ENCODE measurements at places on chromosomes 1 and 21.

- H3K27me3 ChIP-seq, result no peaks in the 10 kb centered on the region
- no peak for DNase-seq
- H3K27ac ChIP-seq, result no peak overlapping the region
- no peak overlapping the region for H3K4me3 ChIP-seq
- H3K36me3 ChIP-seq, result no peaks in the 10 kb centered on the region
Measured at GRCh38 chr1:115526900-115527299, 114.9 kb upstream of the VANGL1 start.

- peak overlapping the region; percentile 50 for H3K4me3 ChIP-seq
- H3K27ac ChIP-seq, result peak overlapping the region; percentile 93
- peaks cover 3% of the 10 kb centered on the region for H3K36me3 ChIP-seq
- no peaks in the 10 kb centered on the region for H3K27me3 ChIP-seq
- H3K4me1 ChIP-seq, result peaks cover 29% of the 10 kb centered on the region
- peak; percentile 99 for DNase-seq
Measured at GRCh38 chr1:15524283-15525049, 451 bp upstream of the CASP9 start.

DNA sequence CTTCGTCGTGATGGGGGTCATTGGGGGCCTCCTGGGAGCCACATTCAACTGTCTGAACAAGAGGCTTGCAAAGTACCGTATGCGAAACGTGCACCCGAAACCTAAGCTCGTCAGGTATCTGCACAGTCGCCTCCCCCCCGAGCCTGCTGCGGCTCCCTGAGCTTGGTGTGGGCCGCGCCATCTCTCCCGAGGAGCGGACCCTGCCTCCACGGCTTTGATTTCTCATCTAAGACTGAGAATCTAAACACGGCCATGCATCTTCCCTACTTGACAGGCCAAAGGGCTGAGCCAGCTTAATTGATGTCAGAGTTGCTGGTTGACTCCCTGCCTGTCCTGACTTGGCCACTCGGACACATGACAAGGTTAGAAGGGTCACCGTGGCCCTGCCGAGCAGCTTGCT, 19.1 kb downstream of the NPPA start:
- H3K36me3 ChIP-seq, result peaks cover 24% of the 10 kb centered on the region
- no peak overlapping the region for H3K27ac ChIP-seq
- H3K27me3 ChIP-seq, result no peaks in the 10 kb centered on the region
- no peak for DNase-seq
- no peaks in the 10 kb centered on the region for H3K4me1 ChIP-seq

DNA sequence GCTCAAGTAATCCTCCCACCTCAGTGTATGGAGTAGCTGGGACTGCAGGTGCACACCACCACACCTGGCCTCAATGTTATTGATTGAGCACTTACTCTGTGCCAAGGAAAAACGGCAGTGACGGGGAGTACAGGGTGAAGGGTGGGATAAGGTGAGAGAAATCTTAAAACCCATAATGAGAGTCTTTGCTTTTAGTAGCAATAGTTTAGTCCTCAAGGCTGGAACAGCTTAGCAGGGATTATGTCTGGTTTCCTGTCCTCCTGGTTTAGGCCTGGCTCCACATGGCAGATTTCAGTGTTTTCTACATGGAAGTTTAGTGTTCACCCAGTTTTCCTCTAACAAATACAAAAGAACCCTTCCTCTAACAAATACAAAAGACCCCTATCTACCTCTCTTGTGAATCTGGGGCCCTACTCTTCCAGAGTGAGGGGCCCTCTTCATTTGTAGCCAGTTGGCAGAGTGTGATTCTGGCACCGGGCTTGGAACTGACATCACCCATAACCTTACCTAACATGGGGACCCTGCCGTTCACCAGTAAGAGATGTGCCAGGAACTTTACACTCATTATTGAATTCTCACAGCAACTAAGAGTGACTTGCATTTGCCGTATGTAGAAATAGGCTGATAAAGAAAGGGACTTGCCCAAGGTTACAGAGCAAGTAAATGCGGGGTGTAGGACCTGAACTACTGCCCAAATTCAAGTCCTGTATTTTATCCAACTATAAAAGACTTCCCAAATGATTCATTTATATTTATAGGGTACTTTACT, 6.9 kb downstream of the ZNF691 start:
- no peak overlapping the region for H3K27ac ChIP-seq
- no peaks in the 10 kb centered on the region for H3K4me1 ChIP-seq
- DNase-seq, result no peak
- no peaks in the 10 kb centered on the region for H3K27me3 ChIP-seq
- H3K4me3 ChIP-seq, result no peak overlapping the region
- peaks cover 19% of the 10 kb centered on the region for H3K36me3 ChIP-seq

DNA sequence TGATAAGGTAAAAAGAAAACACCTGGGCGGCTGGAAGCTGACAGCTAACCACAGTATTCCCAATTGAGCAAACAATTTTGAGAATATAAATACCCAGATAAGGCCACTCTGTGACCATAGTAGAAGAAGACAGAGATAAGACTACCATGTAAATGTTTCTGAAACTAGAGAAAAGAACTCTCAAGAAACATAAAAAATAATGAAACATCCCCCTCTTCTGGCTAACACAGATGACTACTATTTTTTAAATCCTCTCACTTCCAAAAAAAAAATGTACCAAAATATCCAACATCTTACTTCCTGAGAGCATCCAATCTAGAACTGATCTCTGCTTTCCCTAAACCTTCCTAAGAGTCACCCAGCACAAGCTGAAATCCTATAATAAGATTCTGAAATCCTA, 125.9 kb downstream of the HFM1 start:
- no peak overlapping the region for H3K27ac ChIP-seq
- no peak overlapping the region for H3K4me3 ChIP-seq
- H3K27me3 ChIP-seq, result no peaks in the 10 kb centered on the region
- H3K4me1 ChIP-seq, result no peaks in the 10 kb centered on the region

DNA sequence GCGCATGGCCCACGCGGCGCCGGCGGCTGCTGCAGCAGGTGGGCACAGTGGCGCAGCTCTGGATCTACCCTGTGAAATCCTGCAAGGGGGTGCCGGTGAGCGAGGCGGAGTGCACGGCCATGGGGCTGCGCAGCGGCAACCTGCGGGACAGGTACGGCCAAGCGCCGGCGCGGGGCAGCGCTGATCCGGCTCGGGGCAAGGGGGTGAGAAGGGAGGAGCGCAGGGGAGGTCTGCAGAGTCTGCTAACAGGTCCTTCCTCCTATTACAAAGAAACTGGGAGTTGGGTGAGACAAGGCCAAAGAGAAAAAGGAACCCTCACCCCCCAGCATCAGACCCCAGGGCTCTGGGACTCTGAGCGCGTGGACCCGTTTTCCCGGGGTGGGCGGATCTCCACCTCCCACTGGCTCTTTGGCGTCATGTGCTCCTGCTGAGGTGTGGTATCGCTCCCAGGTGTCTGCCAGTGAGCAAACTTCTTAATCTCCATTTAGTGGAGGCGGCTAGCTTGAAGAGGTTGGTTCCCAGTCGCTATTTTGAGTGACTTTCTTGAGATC, 431 bp downstream of the MTARC1 start:
- peak overlapping the region; percentile 68 for H3K27ac ChIP-seq
- H3K36me3 ChIP-seq, result peaks cover 19% of the 10 kb centered on the region
- H3K27me3 ChIP-seq, result no peaks in the 10 kb centered on the region
- peak overlapping the region; percentile 33 for H3K4me3 ChIP-seq

DNA sequence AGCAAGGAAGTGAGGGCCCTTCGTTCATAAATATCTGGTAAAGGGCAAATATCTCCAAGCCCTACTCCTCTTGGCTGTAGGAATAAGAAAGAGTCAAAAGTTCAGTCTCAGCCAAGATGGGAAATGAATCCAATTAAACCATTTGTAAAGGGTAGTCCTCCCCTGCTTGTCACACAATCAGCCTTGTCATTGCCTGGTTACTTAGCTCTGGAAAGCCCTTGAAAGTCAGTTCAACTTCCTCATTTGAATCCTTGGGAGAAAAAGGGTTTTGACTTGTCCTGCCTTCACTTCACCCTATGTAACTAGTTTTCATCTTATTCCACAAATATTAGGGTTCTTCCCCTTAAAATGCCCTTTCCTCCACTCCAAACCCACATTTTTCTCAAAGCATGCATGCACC, 100.0 kb downstream of the ELAVL4 start:
- H3K27me3 ChIP-seq, result no peaks in the 10 kb centered on the region
- H3K4me3 ChIP-seq, result no peak overlapping the region
- H3K4me1 ChIP-seq, result no peaks in the 10 kb centered on the region
- H3K27ac ChIP-seq, result no peak overlapping the region
- no peak for DNase-seq

GRCh38 chr1:184418652-184419349, 32.0 kb downstream of the C1orf21 start:
- DNase-seq, result no peak
- H3K27me3 ChIP-seq, result no peaks in the 10 kb centered on the region
- no peak overlapping the region for H3K4me3 ChIP-seq

GRCh38 chr1:23367451-23367790, 2.2 kb downstream of the ZNF436 start:
- peaks cover 6% of the 10 kb centered on the region for H3K36me3 ChIP-seq
- H3K27me3 ChIP-seq, result no peaks in the 10 kb centered on the region
- peaks cover 12% of the 10 kb centered on the region for H3K4me1 ChIP-seq
- no peak for DNase-seq

GRCh38 chr1:154272999-154273563, 652 bp downstream of the HAX1 start:
- no peaks in the 10 kb centered on the region for H3K4me1 ChIP-seq
- H3K27ac ChIP-seq, result peak overlapping the region; percentile 88
- peak overlapping the region; percentile 59 for H3K4me3 ChIP-seq
- peaks cover 25% of the 10 kb centered on the region for H3K36me3 ChIP-seq
- no peaks in the 10 kb centered on the region for H3K27me3 ChIP-seq

DNA sequence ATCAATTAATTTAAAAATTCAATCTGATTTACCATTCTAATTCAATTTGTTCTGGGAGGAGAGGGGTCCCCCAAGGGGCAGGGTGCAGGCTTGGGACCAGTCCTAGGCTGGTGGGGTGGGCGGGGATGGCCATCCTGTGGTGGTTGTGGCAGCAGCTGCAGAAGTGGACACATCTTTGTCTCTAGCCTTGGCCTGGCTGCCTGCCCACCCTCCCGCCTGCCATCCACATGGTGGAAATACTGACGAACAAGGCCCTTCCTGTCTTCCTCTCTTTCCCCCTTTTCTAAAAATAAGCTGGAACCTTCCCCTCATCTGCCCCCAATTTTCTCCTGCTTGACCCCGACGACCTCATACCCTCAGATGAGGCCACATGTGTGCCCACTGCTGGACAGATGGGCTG, 130.9 kb downstream of the FOXD2 start:
- peak overlapping the region; percentile 35 for H3K27ac ChIP-seq
- H3K4me3 ChIP-seq, result no peak overlapping the region
- H3K27me3 ChIP-seq, result no peaks in the 10 kb centered on the region

GRCh38 chr1:234322979-234323378, 50.3 kb upstream of the COA6 start:
- H3K4me3 ChIP-seq, result no peak overlapping the region
- peak; percentile 21 for DNase-seq
- peaks cover 5% of the 10 kb centered on the region for H3K27me3 ChIP-seq
- no peaks in the 10 kb centered on the region for H3K4me1 ChIP-seq
- no peak overlapping the region for H3K27ac ChIP-seq

DNA sequence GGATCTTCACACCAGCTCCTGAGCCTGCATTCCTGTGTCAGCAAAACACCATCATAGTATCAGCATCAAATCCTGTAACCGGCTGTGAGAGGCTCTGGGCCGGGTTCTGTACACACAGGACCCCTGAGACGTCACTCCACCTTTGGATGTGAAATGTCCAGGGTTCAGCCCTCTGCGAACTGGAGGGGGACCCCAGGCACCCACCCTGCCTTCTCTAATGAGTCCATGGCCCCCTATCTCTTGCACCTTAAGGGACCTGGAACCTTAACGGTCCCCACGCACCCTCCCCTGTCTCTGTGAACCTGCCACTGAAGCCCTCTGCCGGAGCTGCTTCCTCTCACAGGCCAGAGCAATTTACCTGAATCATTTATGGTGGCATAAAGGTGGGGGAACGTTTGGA, 257.8 kb downstream of the NPHP4 start:
- H3K4me1 ChIP-seq, result no peaks in the 10 kb centered on the region
- H3K4me3 ChIP-seq, result no peak overlapping the region
- H3K27ac ChIP-seq, result no peak overlapping the region
- peaks cover 5% of the 10 kb centered on the region for H3K27me3 ChIP-seq
- no peaks in the 10 kb centered on the region for H3K36me3 ChIP-seq
- DNase-seq, result no peak

DNA sequence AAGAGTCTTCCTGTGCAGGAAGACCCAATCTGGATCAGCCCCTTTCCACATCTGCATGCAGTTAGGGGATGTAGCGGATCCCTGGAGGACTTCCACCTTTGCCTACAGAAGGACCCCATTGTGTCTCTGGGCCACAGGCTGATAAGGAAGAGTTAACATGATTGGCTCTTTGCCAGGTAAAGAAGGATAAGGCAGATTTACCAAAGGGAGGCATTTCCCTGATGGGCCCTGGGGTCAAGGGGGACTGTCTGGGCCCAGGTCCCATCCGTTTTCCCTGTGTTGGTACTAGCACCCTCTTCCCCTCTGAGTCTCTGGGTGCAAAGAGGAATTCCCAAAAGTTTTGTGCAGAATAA, 29.1 kb downstream of the SLC26A9 start:
- DNase-seq, result no peak
- H3K4me3 ChIP-seq, result no peak overlapping the region
- peak overlapping the region; percentile 0 for H3K27ac ChIP-seq
- no peaks in the 10 kb centered on the region for H3K27me3 ChIP-seq
- no peaks in the 10 kb centered on the region for H3K36me3 ChIP-seq
- H3K4me1 ChIP-seq, result peaks cover 16% of the 10 kb centered on the region

DNA sequence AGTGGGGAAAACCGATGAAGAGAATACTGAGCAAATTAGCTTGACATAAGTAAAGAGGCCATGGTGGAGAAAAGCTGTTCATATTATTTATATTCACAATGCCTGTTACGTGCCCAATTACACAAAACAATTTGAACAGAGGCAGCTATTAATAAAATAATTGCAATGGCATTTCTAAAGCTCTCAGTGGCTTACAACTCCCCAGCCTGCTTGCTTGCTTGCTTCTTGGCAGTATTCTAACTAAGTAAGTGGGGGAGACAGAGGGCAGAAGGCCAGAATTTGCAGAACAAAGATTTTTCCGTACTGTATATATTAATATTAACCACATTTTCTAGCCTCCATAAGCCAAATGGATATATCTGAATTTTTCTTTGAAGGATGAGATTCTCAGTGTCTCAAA, 12.9 kb downstream of the PTPN14 start:
- H3K4me3 ChIP-seq, result no peak overlapping the region
- no peak overlapping the region for H3K27ac ChIP-seq
- no peaks in the 10 kb centered on the region for H3K27me3 ChIP-seq

GRCh38 chr1:219416598-219417238, 196.2 kb downstream of the ZC3H11B start:
- H3K27me3 ChIP-seq, result no peaks in the 10 kb centered on the region
- no peak overlapping the region for H3K4me3 ChIP-seq
- no peaks in the 10 kb centered on the region for H3K36me3 ChIP-seq
- no peak overlapping the region for H3K27ac ChIP-seq
- H3K4me1 ChIP-seq, result peaks cover 4% of the 10 kb centered on the region

GRCh38 chr1:44239961-44240371, 26.7 kb downstream of the DMAP1 start:
- H3K36me3 ChIP-seq, result peaks cover 11% of the 10 kb centered on the region
- DNase-seq, result peak; percentile 57
- H3K4me3 ChIP-seq, result no peak overlapping the region
- H3K4me1 ChIP-seq, result peaks cover 9% of the 10 kb centered on the region
- H3K27ac ChIP-seq, result peak overlapping the region; percentile 41
- H3K27me3 ChIP-seq, result no peaks in the 10 kb centered on the region

GRCh38 chr1:42420911-42421585, 34.8 kb downstream of the ZMYND12 start:
- no peaks in the 10 kb centered on the region for H3K36me3 ChIP-seq
- no peak overlapping the region for H3K4me3 ChIP-seq

Data from lung (tissue), 17 donors.